ENCODE measurements at places on chromosomes 12 and 14. TPM values are rescaled to one million over a fixed set of nuclear protein-coding genes. Genes with fewer than 3 reads are reported as not detected.

Gene EPYC
- not detected for polyA plus RNA-seq

Gene ZFHX2
- polyA plus RNA-seq: 0.79 TPM

Gene FITM1
- 4.6 TPM for polyA plus RNA-seq

Gene MAP1LC3B2
- polyA plus RNA-seq: 1.1 TPM

Gene FERMT2
- 92.0 TPM for polyA plus RNA-seq

Gene DCD
- polyA plus RNA-seq: not detected

Gene OTOGL
- 0.03 TPM for polyA plus RNA-seq

Gene ANAPC7
- polyA plus RNA-seq: 23.0 TPM

Gene AQP2
- polyA plus RNA-seq: 0.06 TPM

Gene SMCO2
- polyA plus RNA-seq: 0.10 TPM

Gene CYP46A1
- polyA plus RNA-seq: 0.84 TPM

Gene KCNA5
- polyA plus RNA-seq: 0.86 TPM

Gene GPR132
- 2.4 TPM for polyA plus RNA-seq

Gene KRT72
- 0.13 TPM for polyA plus RNA-seq

Gene CLEC4E
- 5.5 TPM for polyA plus RNA-seq

Gene OTX2
- not detected for polyA plus RNA-seq

Gene NYNRIN
- 2.7 TPM for polyA plus RNA-seq

Gene JPH4
- polyA plus RNA-seq: 0.70 TPM

Gene PDZRN4
- 1.2 TPM for polyA plus RNA-seq

Gene CD27
- polyA plus RNA-seq: not detected

Gene ANKRD33
- polyA plus RNA-seq: 0.03 TPM

Gene CCDC175
- not detected for polyA plus RNA-seq

Gene CEP170B
- 17.1 TPM for polyA plus RNA-seq

Gene TMED8
- 4.2 TPM for polyA plus RNA-seq

Gene KDM5A
- polyA plus RNA-seq: 9.1 TPM

Gene C14orf180
- 9.5 TPM for polyA plus RNA-seq

Measured in adipose tissue (tissue), 3 donors.